ENCODE measurements at places on chromosomes 3 and 15.

GRCh38 chr3:61819861-61820260, 258.5 kb downstream of the PTPRG start:
- no peak for DNase-seq

DNA sequence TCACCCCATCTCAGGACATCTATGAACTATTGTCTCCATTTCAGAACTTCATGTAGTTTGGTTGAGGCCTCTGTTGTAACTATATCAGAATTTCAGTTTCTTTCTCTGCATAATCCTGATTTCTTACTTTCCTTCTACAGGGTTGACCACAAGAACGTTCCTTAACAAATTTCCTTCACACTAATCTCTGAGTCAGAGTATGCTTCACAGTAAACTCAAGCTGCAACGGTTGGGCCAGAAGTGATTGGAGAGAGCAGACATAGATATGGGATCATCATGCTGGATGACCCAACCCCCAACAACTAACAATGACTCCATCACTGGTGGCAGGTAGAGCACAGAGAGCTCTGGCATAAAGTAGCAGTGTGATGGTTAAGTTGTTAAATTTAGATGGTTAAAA, 128.8 kb upstream of the OSTN start:
- DNase-seq = no peak

DNA sequence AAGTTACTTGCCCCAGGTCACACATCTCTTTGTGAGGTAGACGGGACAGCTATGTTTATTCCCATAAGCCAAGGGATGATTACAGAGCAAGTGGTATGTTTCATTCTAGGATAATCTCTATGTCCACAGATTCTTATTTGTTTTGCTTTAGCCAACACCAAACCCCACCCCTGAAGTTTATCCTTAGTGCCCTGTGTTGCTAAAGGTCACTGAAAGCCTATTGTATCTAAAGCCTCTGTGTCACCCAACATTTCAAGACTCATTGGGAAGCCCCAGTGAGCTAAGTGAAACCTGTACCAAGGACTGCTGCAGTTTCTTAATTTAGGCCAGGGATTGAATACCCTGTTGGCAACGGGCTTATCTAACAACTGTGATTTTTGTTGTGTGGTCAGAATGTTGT, 135.6 kb downstream of the ADAMTS9 start:
- no peak for DNase-seq

- no peak for DNase-seq
Measured at GRCh38 chr15:29270976-29271375, 1.4 kb upstream of the NSMCE3 start.

DNA sequence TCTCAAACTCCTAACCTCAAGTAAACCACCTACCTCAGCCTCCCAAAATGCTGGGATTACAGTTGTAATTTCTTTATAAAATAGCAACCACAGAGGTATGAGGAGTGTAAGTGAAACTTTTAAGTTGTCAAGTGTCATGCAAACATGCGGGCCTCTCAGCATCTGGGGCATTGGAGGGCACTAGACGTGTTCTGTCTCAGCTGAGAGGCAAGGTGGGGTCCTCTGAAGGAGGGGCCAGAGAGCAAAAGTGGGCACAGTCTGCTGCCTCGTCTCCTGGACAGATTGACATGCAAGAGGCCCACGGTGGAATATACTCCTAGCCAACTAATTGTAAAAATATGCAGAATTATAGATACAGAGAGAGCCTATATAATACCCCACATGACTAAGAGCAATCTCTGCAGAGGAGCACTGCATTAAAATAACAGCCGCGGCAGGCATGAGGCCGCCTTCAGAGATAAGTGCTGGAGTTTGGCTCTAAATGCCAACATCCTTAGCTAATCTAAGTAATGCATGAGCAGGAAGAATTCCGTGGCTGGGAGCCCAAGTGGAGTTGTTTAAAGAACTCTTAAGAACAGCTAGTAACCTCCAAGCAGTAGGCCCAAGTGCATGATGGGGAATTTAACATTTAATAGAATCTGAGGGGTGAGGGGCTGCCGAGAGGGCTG, 87.8 kb upstream of the RNU6-1 start:
- no peak for DNase-seq

GRCh38 chr15:73172508-73172907, 120.2 kb downstream of the NEO1 start:
- DNase-seq = no peak

- DNase-seq = no peak
Measured at GRCh38 chr3:59299561-59299960, 249.7 kb upstream of the CFAP20DC start.

DNA sequence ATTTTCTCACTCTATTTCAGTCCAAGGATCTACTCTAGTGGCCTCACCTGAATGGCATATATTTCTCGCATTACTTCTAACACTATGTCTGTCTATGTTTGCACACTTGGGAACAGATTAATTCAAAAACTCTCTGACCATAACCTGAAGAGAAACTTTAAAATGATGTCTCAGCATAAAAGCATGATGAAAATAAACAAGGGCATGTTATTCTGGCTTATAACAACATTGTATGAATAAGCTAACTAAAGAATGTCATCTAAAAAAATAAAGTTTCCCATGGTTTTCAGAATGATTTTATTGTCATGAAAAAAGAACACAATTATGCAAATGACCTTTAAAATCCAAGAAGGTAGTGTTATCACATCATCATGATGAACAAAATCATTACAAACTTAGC, 85.5 kb upstream of the ROBO2 start:
- DNase-seq = no peak

DNA sequence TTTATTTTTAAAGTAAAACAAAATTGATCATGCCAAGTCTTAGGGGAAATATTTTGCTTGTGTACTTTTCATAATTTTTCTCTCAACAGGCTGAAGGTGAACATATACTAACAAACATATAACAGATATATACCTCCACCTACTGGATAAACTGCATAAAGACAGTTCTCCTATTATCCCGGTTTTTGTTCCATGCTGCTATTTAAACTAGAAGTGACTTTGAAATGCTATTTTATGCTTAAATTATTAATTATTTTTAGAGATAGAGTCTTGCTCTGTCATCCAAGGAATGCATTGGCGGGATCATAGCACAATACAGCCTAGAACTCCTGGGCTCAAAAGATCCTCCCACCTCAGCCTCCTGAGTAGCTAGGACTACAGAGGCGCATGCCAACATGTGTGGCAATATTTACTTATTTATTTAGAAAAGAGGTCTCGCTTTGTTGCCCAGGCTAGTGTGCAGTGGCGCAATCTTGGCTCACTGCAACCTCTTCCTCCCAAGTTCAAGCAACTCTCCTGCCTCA, 49.8 kb downstream of the ST3GAL6 start:
- DNase-seq = no peak

DNA sequence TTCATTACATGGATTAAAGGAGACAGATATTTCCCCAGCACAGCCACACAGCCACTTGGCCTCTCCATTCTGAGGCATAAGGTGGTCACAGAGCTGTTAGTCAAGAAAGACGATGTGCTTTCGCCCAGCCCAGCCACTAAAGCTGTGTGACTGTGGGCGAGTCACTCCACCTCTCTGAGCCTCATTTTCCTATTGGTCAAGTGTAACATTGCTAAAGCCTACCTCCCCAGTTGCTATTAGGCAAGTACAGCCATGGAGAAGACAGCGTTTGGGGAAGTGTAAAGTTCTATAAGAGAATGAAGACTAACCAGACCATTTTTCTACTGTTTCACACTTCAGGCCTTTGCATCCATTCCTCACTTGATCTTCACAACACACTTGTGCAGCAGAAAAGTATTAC, 24.1 kb downstream of the TMEM40 start:
- no peak for DNase-seq

DNA sequence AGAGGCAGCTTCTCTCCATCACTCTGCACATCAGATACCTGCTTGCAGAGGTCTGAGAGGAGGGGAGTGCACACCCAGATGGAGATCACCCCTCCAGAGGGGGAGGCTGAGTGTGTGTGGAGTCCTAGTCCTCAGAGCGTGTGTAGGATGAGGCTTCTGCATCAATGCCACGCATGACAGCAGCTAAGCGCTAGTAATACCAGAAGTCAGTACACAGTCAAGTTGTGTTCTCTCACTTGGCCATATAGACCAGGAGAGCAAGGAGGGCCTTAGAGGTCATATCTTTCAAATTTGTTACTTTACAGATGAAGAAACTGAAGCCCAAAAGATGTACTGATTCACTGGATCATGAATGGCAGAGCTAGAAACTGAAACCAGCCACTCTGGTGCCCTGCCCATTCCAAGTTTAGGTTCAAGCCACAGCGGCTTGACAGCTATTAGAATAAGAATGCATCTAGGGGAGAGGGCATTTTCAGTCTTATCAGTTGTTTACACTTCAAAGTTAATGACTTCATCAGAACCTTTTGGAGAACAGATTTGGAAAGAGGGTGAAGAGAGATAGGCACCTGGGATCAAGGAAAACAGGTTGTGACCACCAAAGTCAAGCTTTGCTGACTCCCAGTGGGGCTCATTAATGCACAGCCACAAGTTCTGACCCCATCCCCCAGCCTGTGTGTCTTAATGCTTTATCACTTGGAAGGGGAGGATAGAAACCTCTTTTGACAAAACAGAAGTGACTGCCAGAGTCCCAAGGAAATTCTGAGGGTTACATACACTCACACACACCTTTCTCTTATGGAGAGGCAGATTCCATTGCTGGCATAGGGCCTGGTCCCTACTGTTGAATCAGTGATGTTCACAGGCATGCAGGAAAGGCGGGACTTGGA, 310.3 kb downstream of the CHST2 start:
- DNase-seq = no peak

- no peak for DNase-seq
Measured at GRCh38 chr3:151395806-151396205, 11.3 kb upstream of the P2RY12 start.

DNA sequence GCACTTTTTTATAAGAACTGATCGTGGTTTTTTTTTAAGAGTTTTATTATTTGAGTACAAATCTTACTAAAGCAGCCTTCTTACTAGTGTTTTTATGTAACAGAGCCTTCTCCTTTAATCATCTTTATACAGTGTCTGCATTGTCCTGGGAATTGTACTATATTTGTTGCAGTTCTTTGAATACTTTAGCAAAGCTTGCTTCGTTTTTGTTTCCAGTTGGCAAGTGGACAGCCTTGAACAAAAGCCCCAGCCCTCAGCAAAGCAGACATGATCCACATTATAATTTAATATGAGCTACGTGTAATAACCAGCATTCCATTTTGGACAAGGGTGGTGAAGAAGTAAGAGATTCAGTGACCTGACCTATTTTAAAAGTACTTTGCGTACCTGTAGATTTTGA, 112.2 kb upstream of the FLNB start:
- DNase-seq = no peak

GRCh38 chr3:167839460-167840134, 104.1 kb downstream of the SERPINI1 start:
- DNase-seq = no peak

- DNase-seq = no peak
Measured at GRCh38 chr3:168295027-168295426, 199.3 kb upstream of the GOLIM4 start.

DNA sequence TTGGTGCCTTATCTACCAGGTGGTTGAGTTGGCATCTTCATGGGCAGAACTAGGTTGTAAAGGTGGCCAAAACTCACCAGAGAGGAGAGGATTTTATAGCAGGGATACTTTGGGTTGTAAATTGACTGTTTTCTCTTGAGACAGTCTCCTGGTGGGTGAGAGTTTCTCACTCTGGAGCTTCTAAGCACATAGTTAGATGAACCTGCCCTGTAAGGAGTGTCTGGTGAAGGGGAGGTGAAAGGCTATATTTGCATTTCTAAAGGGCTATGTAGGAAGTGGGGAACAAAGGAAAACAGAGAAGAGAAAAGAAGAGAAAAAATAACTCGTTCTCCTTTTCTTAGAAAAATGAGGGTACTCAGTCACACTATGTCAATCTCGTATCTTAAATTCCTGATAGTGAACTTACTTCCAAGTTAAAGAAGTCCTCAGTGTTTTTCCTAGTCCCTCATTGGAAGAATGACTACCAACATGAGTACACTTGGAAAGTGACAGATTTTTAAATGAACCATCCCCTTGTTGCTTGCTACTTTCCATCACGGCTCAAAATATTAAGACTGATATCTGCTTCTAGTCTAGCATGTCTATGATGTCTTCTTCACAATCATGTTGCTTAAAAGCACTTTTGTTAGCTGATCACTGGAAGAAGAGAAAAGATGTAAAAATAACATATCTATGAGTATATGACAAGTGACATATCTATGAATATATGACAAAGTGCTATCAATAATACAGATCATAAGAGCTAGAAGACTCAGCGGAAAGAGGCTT, 113.8 kb upstream of the P2RY1 start:
- no peak for DNase-seq

DNA sequence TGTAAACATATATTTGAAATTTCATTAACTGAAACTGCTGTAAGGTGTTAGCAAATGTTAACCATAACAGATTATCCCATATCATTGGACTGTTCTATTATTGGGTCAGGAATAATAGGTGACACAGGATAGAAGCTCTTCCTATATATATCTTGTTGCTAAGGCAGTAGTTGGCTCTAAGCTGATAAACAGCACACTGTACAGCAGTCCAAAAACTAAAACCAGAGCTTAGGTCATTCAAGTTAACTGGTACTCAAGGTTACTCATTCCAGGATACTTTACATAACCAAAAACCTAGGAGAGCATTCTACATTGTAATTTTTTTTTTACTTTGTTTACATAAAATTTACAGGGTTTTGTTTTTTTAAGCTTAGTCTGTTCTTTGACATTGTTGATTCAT, 8.9 kb downstream of the DNAJC19 start:
- no peak for DNase-seq

DNA sequence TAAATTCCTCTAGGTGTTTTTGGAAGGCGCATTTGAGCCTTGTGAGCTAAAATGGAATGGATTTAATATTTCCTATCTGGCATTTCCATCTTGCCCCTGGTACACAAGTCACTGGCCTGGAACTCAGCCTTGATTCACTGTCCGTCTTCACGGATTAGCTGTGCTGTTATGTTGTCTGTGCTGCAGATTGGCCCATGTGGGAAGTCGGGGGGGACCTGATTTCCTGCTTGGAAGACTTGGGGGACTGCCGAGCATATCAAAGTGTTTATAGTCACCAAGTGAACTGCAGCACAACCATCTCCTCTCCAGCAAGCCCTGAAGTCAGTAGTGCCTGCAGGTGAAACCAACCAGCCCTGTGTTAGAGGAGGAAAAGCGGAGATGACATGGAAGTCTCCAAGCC, 12.2 kb downstream of the GHRL start:
- no peak for DNase-seq

GRCh38 chr3:153749070-153749610, 372.1 kb upstream of the ARHGEF26 start:
- DNase-seq = no peak

DNA sequence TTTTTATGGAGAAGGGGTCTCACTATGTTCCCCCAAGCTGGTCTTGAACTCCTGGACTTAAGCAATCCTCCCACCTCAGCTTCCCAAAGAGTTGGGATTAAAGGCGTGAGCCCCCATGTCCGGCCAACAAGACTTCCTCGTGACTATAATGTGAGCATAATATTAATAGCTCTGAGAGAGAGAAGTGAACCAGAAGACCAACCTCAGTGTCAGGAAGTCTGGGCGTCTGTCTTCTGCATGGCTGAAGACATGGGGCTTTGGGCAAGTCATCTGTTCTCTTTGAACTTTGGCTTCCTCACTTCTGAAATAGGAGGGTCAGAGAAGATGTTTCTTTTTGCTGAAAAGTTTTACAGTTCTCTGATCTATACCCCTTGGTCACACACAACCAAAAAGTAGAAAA, 92.1 kb downstream of the SLC49A4 start:
- DNase-seq = no peak

GRCh38 chr3:94158512-94158911, 95.7 kb downstream of the NSUN3 start:
- DNase-seq = no peak

GRCh38 chr15:71701808-71702207, 108.5 kb upstream of the NR2E3 start:
- DNase-seq = no peak

GRCh38 chr3:196772102-196772501, 32.4 kb downstream of the PAK2 start:
- no peak for DNase-seq
